ENCODE measurements at places on chromosomes 5 and 9.

DNA sequence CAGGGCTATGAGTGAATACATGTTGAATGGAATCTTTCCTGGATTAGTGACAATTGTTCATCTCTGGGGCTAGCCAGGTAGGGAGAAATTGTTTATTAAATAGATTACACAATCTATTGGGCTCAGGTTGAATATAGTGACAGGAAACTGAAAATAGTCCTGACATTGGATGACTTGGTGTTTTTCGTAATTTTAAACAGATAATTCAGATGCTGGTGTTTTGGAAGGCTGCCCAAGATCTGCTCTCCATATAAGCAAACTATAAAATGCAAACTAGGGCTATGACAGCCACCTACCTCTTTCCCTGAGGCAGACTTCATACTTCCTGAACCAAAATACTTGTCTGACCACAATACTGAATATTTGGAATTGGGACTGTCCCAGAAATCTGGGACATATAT lies 99.1 kb downstream of the ENC1 start:
- no peak for DNase-seq

DNA sequence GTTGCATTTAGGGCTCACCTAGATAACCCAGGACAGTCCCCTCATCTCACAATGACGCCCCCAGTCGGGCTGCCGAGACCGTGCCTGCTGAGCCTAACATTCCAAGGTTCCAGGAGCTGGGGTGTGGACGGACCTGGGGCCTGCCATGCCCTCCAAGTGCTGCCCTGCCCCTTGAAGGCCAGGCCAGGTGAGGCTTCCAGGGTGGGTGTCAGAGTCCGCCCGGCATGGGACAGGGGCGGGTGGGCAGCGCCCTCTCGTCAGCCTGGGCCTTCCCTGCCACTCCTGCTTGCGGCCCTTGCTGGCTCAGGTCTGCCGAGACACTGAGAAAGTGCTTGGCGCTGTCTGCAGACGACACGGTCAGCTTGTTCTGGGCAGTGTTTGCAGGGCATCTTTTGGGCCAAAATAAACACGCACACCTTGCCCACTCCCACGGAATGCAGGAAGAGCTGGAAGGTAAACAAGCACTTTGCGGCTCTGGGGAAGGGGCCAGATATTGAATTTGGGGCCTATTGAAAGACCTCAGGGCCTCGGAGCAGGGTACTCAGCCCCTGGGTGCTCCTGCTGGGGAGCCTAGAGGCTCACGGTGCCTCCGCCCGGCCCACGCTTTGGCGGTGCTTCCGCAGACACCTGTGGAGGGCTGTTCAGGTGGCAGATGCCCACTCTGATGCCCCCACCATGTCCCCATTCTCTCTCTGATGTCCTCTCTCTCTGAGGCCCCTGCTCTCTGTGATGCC lies 4.2 kb upstream of the SCGB3A1 start:
- peak; percentile 5 for DNase-seq

DNA sequence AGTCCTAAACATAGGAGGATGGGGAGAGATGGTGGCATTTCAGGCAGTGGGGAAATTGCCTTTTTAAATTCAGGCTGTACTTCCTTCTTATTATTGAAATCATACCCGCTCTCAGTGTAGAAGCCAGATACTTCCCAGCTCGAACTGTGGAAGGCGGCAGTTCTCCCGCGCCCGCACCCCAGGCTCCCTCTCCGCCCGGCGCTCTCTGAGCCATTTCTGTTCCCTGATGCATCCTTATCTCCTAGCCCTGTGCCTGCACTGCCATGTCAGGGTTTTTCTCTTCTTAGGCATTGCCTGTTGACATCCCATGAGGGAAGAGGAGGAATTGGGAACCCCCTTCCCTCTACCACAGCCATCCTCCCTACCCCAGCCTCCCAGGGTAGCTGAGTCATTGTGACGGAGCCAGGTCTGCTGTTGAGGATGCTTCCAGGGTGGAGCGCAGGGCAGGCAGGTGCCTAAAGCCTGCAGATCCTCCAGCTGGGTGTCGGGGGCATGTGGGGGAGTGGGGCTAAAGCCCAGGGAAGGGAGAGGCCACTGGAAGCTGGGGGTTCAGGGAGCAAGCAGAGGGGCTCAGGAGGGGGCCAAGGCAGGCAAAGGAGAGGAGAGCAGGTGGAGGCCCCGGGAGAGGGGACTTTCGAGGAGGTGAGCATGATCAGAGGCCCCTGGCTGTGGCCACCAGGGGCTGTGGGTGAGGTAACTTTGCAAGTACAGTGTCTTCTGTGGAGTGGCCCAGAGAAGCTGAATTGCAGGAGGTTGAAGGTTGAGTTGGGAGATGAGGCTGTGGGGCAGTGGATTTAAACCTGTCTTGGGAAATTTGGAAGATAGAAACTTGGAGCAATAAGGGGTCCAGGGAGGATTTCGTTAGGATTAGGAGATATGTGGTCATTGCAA lies 16.2 kb downstream of the LAMC3 start:
- DNase-seq: no peak

GRCh38 chr5:151739395-151739794 lies 19.0 kb downstream of the ATOX1 start:
- DNase-seq: no peak

GRCh38 chr9:106874652-106875051 lies 11.7 kb downstream of the ZNF462 start:
- DNase-seq: no peak

- no peak for DNase-seq
These were observed 26.5 kb downstream of the OGN start for GRCh38 chr9:92377876-92378275.

- DNase-seq: peak; percentile 25
These were observed 76.9 kb downstream of the LHX2 start for GRCh38 chr9:124088476-124088837.

DNA sequence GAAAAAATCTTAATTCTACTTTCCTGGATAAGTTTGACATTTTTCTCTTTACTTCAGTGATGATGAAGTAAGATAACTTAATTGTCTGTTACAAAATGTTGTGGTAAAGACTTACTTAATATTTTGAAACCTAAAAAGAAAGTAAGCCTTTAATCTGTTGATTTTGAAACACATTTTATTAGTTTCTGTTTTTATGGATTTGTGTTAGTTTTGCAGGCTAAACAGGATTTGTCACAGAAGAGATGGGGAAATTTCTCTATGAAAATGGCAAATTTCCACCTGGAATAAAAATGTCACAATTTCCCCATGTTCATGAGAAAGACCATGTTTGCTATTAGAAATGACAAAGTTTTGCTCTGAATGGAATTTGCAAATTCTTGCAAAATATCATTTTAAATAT lies 237.1 kb downstream of the RFX3 start:
- no peak for DNase-seq
